ENCODE measurements at places on chromosomes 2 and 18. TPM values are rescaled to one million over a fixed set of nuclear protein-coding genes. Genes with fewer than 3 reads are reported as not detected.

EPB41L5 gene
- total RNA-seq: 26.0 TPM

DNA sequence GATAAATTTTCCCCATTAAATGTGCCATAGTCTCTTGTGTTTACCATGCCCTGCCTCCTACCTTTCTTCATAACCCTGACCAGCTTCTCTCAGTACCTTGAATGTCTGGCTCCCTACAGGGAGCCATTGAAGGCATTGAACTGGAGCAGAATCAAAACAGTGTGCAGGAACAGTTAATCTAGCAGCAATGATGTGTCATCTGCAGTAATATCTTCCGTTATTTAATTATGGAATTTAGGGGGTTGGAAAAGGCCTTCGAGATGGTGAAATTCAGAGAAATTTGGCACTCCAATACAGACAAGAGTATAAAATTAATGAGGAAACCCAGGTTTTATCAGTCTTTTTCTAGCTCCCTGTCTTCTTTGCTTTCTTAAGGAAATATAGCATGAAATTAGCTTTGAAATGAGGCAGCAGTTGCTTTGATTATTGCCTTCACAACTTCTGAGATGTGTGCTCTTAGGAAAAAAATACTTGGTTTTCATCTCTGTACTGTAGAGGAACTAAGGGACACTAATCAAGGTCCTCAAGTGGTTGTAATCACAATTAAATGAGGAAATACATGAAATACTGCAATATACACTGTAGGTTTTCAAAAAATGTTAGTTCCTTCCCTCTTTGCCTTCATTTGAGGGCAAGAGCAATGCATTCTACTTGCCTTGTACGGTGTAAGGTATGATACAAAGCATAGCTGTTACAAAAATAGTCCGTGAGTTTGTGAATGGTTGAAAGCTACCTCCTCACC is 369.1 kb downstream of the SETBP1 start:
- DNase-seq: no peak

DNA sequence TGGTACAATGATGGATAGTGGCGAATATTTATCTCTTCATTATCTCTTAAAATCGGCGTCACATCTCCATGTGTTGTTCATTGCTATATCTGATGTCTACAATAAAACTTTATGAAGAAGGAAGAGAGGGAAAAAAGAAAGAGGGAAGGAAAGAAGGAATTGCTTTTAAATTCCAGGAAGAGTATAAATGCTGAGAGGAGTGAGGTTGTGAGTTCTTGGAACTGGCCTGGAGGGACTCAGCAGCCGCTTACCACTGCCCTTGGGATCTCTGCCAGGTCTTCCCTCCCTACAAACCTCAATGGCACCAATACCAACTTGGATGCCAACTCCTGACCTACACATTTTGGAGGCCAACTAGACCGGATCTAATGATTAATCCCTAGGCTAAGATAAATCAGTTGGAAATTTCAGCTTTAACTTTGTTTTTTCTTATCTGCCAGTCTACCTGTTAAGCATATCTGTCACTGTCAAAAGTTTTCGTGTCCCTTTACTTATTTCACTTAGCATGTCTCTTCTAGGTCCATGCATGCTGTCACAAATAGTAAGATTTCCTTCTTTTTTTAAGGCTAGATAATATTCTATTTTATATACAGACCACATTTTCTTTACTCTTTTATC is 9.8 kb downstream of the SCN9A start:
- DNase-seq: no peak

GRCh38 chr18:36314754-36315153 is 17.2 kb downstream of the FHOD3 start:
- no peak for DNase-seq

GRCh38 chr18:28149810-28150420 is 27.0 kb downstream of the CDH2 start:
- DNase-seq: no peak

Measured in liver (tissue), 10 donors.